ENCODE measurements at places on chromosomes 3 and 15.

DNA sequence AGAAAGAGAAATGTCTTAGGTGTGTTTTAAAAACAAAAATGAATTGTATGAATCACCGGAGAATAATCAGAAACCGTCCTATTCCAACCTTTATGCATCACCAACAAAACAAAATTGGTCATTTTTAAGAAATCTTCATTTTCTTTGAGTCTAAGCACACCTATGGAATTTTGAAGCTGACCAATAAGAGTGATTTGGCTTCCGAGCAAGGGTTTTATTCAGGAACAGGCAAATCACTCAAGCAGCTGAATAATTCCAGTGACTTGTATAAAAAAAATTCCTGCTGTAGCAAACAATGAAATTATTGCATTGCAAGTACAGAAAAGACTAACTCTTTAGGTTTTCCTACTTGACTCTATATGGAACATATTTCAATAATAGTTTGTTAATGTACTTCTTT is 83.8 kb upstream of the FNDC3B start:
- DNase-seq = no peak

- no peak for DNase-seq
These were observed 15.0 kb downstream of the TAGLN3 start for GRCh38 chr3:112013784-112014143.

DNA sequence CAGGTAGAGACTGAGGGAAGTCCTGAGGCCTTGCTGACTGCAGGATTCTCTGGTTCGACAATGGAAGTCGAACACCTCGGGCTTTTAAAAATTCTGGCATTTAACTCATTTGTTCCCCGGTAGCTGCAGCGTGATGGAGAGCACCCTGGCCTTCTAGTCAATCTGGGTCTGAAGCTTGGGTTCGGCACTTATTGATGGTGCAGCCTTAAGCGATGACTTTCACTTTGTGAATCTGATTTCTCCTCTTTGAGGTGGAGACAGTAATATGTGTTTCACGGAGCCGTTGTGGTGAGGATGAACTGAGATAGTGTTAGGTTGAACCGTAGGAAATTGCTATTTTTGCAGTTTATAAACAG is 621 bp upstream of the PARP6 start:
- DNase-seq = no peak

DNA sequence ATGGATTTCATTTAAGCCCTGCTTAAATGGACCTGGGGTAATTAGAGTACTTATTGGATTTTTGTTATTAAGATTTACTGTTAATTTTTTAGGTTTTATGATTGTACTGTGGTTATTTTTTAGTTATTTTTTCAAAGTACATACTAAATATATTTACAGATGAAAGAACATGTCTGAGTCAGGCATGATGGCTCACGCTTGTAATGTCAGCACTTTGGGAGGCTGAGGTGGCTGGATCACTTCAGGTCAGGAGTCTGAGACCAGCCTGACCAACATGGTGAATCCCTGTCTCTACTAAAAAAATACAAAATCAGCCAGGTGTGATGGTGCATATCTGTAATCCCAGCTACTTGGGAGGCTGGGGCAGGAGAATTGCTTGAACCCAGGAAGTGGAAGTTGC is 16.2 kb upstream of the RPL24 start:
- no peak for DNase-seq

GRCh38 chr3:89180334-89180733 is 72.9 kb downstream of the EPHA3 start:
- no peak for DNase-seq

- DNase-seq = no peak
These were observed 15.9 kb upstream of the TM4SF19 start for GRCh38 chr3:196354132-196354531.

DNA sequence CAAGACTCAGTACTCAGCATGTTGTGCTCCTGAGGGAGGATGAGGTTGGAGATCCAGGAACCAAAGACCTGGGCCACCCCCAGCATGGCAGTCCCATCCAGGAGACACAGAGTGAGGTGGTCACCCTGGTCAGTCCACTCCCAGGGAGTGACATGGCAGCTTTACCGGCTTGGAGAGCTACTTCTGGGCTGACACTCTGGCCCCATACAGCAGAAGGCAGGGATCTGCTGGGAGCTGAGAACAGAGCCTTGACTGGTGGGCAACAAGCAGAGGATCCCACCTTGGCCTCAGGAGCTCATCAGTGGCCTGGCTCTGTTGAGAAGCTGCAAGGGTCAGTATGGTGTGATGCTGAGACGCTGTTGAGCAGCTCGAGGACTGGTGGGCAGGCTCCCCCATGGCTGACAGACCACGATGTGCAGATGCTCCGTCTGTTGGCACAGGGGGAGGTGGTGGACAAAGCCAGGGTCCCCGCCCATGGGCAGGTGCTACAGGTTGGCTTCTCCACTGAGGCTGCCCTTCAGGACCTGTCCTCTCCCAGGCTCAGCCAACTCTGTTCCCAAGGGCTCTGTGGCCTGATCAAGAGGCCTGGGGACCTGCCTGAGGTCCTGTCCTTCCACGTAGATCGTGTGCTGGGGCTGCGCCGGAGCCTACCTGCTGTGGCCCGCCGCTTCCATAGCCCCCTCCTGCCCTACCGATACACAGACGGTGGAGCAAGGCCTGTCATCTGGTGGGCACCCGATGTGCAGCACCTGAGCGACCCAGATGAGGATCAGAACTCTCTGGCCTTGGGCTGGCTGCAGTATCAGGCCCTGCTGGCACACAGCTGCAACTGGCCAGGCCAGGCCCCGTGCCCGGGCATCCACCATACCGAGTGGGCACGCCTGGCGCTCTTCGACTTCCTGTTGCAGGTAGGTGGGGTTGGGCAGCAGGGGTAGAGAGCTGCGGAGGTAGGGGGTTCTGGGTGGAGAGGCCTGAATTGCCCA is 53.8 kb downstream of the GASK1A start:
- no peak for DNase-seq

DNA sequence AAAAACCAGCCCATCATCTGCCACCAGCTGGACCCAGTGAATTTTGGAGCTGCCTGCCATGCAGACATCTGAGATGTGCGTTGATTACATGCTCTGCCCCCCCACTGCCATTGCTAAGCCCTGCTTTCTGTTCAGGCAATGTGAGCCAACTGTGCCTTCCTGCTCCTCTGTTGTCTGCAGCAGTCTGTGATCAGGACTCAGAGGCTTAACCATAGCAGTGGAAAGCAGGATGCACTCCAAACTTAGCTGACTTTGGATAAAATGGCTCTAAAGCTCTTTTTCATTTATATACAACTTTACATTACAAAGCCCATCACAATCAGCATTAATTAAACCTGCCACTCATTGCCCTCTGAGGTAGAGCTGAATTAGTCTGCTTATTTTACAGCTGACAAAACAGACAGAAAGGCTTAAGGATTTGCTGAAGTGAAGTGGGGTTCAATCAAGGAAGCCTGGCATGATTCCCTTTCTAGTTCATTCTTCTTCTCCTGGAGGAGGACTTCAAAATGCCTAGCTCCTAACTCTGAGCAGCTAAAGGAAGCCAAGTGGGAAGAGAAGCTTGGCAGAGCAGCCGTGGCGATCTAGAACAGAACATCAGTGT is 15.7 kb upstream of the RPS27L start:
- DNase-seq = no peak

DNA sequence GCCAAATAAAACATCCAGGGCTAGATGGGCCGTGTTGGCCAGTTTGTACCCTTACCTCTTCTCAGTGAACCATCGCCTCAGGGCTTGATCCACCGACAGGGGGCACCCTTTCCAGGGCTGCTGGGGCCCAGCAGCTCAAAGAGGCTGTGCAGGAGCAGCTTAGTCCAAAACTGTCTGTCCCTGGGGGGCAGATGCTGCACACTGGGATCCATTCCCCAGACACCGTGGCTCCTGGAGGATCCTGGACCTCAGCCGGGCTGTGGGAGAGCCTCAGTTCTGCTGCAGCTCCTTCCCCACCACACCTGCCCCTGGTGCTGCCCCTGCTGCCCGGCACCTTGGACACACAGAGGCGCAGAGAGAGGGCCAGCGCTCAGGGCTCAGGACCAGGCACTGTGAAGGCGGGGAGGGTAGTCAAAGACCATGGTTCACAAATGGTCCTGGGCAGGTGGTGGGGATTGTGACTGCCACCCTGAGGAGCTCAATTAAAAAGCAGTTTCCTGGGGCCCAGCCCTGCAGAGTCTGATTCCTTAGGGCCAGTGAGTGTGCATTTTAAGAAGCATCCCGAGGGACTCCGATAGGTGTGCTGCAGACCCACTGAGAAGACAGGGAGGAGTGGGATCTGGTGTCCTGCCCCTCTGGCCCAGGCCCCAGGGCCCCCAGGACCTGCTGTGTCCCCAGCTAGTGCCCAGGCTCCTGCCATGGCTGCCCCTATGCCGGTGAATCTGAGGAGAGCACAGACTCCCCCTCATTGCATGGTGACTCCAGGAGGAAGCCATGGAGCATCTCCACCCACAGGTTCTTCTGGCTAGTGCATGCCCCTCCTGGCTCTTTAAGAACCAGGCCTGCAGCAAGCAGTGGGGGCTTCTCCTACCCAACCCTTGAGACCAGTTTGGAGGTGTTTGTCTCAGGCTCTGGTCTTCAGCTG is 86.5 kb upstream of the PRR20G start:
- DNase-seq = no peak

- no peak for DNase-seq
These were observed 45.0 kb downstream of the RFTN1 start for GRCh38 chr3:16468336-16469098.

- DNase-seq = no peak
These were observed 507.5 kb downstream of the SHQ1 start for GRCh38 chr3:72340476-72341379.

Measured in GM04503 (cell line).